ENCODE measurements at places on chromosomes 1 and 21.

GRCh38 chr1:115680730-115681111 is 39.0 kb downstream of the VANGL1 start:
- no peak for DNase-seq

DNA sequence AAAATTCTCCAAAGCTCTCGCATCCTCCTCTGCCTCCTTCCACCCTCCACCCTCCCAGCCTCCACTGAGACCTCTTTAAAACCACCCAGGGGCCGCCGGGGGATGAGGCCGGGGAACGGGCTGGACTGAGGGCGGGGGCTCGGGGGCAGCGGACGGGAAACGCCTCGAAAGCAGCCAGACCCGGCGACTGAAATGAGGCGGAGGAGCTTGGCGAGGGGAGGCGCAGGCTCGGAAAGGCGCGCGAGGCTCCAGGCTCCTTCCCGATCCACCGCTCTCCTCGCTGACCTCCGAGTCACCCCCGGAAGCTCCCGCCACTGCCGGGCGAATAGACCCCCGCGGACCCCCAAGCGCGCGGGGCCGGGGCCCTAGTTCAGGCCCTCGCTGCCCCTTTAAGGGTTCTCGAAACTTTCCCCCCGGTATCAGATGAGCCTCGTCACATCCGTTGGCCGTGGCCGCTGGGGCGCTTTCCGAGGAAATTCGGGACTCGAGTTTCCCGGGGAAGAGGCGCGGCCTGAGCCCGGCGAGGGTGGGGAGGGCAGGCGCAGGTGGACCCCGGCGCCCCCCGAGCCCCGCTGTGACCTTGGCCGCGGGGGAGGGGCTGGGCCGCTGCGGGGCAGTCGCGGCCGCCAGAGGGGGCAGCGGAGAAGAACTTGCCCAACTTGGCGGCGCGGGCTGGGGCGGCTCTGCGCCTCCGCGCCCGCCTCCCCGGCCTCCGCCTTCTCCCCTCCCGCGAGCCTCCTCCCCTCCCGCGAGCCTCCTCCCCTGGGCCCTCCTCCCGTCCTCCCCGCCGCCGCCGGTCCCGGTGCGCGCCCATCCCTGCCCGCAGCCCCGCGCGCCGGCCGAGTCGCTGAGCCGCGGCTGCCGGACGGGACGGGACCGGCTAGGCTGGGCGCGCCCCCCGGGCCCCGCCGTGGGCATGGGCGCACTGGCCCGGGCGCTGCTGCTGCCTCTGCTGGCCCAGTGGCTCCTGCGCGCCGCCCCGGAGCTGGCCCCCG is at the start of gene BACE2:
BACE2 (plus strand) TSS at position 813 of the 995 bp plus-strand sequence; CDS start at position 917, 104 bp downstream.
- DNase-seq = peak; percentile 22

DNA sequence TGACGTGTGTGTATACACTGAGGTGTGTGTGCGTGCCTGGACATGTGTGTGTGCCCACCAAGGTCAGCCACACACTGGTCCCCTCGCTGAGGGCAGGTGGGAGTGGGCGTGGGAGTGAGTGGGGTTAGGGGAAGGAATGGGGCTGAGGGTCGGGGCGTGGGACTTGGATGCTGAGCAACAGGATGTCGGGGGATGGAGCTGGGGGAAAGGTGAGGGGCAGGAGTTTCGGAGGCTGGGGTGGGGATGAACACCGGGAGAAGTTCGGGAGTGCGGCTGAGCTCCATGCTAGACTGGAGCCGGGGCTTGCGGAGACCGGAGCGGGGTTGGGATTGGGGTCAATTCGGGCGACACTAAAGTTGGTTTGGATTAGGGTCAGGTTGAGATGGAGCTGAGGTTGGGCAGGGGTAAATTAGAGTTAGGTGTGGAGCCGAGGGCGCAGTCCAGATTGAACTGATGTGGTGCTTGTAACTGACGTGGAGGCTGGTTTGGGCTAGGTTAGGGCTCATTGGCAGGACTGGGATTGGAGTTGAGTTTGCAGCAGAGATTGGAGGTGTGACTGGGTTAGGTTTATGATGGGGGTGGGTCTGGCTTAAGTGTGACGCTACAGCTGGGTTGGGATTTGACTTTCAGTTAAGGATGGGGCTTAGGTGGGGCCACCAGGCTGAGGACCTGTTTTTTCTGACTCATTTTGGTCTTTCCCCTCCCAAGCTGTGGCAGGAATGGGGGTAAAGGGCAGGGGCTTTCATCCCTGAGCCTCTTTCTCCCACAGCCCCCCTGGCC is 3.3 kb upstream of the GUCA2A start:
- no peak for DNase-seq

DNA sequence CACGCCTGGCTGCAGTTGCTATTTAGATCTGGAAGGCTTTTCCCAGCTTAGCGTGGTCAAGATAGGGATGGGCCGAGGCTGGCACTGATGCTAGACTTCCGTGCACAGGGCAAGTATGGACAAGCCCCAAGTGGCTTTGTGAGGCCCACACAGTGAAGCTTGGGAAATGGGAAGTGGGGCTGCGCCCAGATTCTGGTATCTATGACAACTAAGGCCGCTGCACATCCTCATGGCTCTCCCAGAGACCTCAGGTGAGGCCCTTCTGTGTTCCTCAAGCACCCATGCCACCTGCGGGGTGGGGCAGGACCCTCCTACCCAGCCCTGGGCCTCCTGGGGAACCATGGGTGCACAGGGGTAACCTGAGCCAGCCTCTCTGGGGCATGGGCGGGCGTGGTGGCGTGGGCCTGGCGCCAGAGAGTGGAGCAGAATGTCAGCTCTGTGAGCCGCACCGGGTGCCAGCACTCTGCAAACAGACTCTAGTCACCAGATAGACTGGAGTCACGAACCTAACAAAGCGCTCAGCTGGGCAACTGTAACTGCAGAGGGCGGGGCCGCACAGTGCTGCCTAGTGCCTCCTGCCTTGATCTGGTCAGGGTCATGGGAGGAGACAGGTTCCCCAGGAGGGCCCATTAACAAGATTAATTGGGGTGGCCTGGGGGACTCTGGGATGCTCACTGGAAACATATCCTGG is 46.4 kb downstream of the ELF3 start:
- no peak for DNase-seq

DNA sequence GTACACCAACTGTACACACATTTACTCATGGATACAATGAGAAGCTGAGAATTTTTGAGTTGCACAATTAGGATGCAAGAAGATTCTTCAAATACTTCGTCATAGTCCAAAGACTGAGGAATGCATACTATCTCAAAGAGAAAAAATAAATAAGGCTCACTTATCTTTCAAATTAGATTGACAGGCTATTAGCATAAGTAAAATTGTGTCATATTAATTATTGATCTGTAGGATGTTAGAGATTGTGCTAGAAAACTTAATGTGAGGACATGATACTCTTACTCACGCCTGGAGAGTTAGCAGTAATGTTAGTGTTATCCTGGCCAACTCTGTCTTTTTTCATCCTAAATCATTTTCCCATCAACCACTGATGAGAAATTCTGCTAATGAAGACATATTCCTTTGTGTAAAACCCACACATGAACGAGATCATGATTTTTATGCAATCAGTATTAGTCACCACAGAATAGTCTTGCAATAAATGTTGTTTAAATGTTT is 659.0 kb downstream of the LTN1 start:
- no peak for DNase-seq

DNA sequence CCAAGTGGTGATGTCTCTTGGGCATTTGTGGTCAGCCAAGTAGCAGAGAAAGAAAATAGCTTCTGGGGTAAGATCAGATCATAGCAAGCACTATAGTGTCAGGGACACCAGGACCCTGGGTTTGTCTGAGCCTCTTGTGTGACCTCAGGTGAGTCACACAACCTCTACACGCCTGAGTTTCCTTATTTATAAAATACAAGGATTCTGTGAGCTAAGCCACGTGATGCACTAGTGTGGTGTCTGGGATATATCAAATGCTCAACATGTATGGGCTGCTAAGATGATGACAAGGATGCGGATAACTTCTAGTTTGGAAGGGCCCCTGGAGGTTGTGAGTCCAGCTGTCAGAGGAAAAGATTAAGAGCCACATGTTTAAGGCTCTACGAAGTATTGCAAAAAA is 24.5 kb upstream of the ZNF436 start:
- no peak for DNase-seq

DNA sequence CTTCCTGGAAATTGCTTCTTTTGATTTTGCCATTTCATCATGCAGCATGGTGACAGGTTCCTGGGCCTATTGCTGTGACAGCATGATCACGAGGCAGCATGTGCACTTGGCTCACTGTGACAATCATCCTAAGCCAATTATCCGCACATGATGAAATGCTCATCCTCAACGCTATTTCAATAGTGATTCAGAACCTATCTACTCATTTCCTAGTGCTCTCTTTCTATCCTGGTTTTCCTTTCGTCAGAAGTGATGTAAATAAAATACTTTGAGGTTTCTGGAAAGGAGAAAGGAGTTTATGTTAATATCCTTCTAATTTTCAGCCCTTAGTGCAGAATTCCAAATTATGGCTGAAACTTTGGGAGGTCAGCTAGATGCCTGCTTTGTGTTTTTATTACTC is 110.6 kb upstream of the ADAMTS5 start:
- DNase-seq = no peak

- DNase-seq = peak; percentile 76
Observed at GRCh38 chr1:40476924-40477677, at the start of gene ZFP69. Gene ZFP69 (plus strand): TSS chr1:40477290. CDS start chr1:40479362, 2,072 bp downstream.

GRCh38 chr1:238777551-238777950 is 608.8 kb upstream of the CHRM3 start:
- DNase-seq = no peak

DNA sequence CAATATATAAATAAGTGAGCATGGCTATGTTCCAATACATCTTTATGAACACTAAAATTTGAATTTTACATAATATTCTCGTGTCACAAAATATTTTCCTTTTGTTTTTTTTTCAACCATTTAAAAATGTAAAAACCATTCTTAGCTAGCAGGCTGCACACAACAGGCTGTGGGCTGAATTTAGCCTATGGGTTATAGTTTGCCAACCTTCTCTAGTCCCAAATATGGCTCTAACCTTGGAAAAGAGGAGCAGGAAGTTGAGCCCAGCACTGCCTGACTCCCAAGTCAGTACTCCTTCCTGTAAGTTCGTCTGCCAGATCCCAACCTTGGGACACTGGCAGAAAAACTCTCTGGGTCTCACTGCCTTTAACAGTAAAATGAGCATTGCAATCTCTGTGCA is 13.4 kb downstream of the C1QB start:
- no peak for DNase-seq

DNA sequence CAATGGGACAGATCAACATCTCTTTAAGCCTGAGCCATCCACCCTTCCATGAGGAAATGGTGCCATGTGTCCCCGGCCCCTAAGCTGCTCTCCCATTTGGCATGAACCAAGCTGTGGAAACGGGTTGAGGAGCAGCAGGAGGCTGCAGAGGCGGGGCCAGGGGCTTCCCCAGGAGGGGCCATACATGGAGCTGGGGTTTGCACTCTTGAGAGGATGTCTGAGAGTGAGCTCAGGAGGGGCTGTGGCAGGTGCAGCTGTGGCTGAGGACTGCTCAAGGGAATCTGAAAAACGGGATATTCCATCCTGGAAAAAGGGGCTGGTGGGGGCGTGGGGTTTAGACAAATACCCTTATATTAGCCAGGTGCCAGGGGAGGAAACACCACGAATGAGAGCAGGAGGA is 7.1 kb upstream of the CLEC20A start:
- DNase-seq = no peak

GRCh38 chr21:26522704-26523103 is 50.4 kb downstream of the CYYR1 start:
- no peak for DNase-seq

DNA sequence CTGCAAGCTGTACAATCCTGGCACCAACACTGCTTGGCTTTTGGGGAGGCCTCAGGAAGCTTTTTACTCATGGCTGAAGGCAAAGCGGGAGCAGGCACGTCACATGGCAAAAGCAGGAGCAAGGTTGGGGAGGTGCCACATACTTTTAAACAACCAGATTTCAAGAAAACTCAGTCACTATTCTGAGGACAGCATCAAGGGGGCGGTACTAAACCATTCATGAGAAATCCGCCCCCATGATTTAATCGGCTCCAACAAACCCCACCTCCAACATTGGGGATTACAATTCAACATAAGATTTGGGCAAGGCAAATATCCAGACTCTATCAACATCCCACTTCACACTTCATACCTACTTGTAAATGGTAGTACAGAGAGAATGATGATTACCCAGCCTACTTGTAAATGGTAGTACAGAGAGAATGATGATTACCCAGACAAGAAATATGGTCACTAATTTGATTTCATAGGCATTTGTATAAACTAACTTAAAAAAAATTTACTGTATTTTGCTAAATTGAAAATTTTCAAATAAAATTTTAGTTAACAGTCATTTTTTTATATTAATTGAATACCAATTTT is 24.9 kb downstream of the ATP5PF start:
- DNase-seq = no peak

DNA sequence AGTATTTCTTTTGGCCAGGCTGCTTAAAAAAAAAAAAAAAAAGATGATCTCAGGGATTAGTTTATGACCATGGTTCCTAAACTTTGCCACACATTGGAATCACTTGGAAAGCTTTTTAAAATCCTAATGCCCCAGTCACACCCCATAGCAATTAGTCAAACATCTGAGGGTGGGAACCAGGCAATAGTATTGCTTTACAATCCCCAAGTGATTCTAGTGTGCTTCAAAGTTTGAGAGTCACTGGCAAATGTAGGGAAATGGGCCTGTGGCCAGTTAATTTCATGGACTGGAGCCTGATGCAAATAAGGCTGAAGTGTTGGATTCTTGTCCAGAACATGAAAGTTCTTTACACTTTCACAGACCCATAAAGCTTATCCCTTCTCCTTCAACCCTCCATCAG is 374.6 kb upstream of the ESRRG start:
- no peak for DNase-seq

DNA sequence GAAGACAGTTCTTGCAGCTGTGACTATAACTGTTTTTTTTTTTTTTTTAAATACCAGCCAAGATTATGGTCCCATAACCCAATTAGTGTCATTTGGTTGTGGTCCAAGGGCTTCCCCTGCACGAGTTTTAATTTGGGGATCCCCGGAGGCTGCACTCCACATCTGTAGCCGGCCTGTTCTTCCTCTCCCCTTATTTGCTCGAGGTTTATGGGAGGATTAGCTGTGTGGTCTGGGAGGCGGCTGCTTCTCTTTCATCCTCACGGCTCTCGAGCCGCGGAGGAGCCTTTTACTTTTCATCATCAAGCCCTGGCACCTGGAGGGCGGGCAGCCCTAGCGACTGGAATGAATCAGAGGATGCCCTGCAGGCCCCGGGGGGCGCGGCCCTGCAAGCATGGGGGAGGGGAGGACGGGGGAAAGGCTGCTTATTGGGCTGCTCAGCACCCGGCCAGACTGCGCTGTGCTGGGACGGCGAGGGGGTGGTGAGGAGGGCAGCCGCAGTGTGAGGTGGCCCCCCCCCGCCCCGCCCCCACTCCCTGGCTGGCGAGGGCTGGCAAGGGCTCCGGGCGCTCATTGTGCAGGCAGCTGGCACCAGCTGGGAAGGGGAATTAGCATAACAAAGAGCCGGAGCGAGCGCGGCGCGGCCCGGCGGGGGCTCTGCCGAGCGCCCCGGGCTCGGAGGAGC is 18.5 kb downstream of the SERTAD4 start:
- no peak for DNase-seq

- no peak for DNase-seq
Observed at GRCh38 chr1:45654540-45655280, 30.9 kb upstream of the CCDC17 start.

- DNase-seq = no peak
Observed at GRCh38 chr1:76136894-76137293, 62.3 kb downstream of the ST6GALNAC3 start.

Measured in activated CD8-positive, alpha-beta memory T cell treated with anti-CD3 and anti-CD28 coated beads, Interleukin-2, amount 50 U/mL, for 4 hours (primary cell).